Mesendoderm (in vitro differentiated cells): ENCODE measurements at places on chromosomes 6 and 20.

DNA sequence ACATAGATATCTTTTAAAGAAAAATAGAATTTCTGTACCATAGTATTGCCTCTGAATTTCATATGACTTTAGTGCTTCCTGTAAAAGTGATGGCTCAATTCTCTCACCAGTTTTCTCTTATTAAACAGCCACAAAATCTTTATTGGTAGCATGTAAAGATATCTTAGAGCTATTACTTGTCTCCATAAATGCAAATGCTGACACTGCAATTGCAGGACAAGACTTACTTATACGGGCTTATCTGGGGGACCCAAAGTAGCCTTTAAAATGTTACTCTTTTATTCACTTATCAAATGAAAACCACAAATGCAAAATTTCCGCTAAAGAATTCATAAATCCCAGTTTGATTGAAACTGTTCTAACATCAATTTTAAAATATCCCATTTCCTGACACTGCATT, 287.1 kb upstream of the SPTLC3 start:
- no peak for DNase-seq

- DNase-seq: no peak
Observed at GRCh38 chr6:21468461-21468860, 125.1 kb upstream of the SOX4 start.

- DNase-seq: no peak
Observed at GRCh38 chr6:31572041-31572911, at the start of gene LTA. TSS of gene LTA (plus strand) at chr6:31572289. CDS start at chr6:31572743, 454 bp downstream.

DNA sequence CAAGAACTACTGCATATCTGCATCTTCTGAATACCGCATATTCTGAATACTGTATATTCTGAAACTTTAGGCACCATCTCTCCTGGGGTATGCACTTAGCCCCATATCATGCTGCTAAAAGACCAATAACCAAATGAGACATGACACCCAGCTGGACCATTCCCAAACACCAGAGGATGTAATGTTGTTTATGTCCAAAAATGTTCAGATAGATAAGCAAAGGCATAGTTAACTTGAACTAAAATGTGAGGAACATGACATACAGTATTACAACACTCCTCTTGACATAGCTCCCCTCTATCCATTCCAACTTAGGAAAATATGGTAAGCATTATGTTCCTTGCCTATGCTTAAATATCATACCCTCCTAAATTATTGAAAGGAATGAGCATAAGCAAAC, 127.3 kb downstream of the TENT5A start:
- no peak for DNase-seq

DNA sequence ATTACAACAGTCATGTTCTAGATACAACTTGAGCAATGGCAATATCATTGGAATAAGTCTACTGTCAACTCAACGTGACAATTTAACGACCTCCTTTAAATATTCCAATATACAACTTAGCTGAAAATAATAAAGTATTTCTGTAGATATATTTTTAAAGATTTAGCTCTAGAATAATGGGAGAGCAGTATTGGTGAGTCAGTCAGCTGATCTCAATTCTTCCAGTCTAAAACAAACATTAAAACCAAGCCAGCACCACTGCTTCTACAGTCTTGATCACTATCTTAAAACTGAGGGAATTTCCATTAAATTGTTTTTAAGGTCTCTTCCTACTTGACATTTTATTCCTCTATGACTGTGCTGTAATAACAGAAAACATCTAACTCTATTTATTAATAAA, 38.2 kb downstream of the NOL7 start:
- no peak for DNase-seq

DNA sequence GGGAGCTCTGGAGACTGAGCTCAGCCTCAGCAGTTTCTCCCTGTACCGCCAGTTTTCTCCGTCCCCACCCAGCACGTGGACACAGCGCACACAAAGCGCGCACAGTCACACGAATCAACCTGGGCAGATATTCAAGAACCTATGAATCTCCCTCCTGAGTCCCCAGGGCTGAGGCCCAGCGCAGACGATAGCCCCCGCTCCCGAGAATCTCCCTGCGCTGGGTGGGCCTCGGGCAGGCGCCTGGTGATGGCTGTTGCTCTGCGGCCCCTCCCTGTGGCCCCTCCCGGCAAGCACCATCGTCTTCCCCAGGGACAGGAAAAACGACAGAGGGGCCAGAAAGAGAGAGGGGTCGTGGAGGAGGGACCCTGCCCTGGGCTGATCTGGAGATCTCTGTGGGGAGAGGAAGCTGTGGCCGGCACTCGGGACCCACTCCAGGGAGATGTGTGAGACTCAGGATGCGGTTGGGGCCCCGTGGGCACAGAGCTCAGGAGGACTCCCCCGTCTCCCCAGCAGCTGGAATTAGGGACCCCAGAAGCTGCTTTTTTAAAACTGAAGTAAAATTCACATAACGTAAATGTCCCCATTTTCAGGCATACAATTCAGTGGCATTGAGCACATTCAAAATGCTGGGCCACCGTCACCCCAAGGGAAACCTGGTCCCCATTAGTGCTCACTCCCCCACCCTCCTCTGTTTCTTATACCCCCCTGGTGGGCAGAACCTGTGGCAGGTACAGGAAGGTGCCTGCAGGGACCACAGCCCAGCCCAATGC, 330.8 kb downstream of the TAF4 start:
- no peak for DNase-seq

- DNase-seq: no peak
Observed at GRCh38 chr6:107618672-107619071, 128.8 kb downstream of the SOBP start.

- no peak for DNase-seq
Observed at GRCh38 chr6:23566418-23566817, 559.6 kb upstream of the NRSN1 start.

DNA sequence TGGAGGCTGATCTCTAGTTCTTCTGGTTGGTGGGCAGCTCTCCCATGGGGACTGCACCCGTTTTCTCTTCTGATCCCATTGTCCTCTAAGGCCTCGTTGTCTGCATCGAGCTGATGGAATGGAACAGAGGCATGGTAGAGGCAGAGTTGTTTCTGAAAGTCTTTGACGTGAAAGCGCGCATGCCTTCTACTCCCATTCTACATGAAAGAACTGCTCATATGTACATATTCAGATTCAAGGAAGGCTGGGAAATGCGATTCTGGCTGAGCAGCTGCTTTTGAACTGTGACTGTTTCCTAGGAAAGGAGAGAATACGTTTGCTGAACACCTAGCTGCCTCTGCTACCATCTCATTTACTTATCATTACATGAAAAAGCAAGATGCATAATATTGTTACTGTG, 815.2 kb downstream of the QKI start:
- no peak for DNase-seq

DNA sequence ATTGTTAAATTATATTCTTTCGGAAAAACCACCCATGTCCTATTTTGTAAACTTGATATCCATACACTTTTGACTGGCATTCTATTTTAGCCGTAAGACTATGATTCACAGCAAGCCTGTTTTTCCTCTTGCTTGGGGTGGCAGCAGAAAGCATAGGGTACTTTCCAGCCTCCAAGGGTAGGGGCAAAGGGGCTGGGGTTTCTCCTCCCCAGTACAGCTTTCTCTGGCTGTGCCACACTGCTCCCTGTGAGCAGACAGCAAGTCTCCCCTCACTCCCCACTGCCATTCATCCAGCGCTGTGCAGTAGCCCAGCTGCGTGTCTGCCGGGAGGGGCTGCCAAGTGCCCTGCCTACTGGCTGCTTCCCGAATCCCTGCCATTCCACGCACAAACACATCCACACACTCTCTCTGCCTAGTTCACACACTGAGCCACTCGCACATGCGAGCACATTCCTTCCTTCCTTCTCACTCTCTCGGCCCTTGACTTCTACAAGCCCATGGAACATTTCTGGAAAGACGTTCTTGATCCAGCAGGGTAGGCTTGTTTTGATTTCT, 2.1 kb upstream of the ESR1 start:
- DNase-seq: no peak

- no peak for DNase-seq
Observed at GRCh38 chr6:107712665-107713551, 111.2 kb downstream of the SCML4 start.
